ENCODE measurements at places on chromosomes 2 and 18.

GRCh38 chr2:145845207-145845894, 1325.4 kb upstream of the ZEB2 start:
- no peak for DNase-seq

GRCh38 chr2:219637842-219638185, 10.4 kb downstream of the SLC4A3 start:
- no peak for DNase-seq

DNA sequence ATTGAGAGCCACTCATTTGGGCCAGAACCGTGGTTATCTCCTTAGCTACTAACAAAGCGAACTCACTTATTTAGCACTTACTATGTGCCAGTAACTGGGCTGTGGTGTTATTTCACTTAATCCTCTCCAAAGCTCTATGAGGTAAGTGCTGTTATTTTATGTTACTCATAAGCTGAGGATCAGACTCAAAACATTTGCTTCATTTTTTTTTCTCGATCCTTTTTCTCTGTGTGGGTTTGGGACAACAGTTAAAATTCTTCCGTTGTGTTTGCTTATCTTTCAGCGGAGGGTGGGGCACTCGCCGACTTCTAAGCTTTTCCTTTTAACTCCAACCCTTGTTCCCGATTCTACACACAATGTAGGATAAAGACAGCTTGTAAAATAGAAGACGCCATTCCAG, 52.8 kb downstream of the TMEM178A start:
- DNase-seq: no peak

GRCh38 chr18:59617468-59617932, 79.7 kb downstream of the CCBE1 start:
- no peak for DNase-seq

GRCh38 chr2:85981579-85982247, 92.9 kb upstream of the ST3GAL5 start:
- DNase-seq: no peak

GRCh38 chr2:144194326-144195071, 325.4 kb downstream of the ZEB2 start:
- DNase-seq: no peak

DNA sequence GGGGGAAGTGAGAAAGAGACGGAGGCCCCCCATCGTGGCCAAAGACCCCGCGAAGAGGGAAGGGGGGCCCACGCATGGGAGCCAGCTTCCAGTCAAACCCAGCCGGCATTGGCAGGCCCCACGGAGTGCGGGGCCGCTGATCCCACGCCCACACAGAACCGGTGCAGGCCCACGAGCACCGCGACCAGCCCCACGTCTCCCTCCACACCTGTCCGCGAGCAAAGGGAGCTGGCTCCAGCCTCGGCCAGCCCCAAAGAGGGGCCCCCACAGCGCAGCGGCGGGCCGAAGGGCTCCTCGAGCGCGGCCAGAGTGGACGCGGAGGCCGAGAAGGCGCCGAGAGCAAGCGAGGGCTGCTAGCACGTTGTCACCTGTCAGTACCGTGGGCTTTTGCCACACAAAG, 125.0 kb upstream of the TWIST2 start:
- no peak for DNase-seq

DNA sequence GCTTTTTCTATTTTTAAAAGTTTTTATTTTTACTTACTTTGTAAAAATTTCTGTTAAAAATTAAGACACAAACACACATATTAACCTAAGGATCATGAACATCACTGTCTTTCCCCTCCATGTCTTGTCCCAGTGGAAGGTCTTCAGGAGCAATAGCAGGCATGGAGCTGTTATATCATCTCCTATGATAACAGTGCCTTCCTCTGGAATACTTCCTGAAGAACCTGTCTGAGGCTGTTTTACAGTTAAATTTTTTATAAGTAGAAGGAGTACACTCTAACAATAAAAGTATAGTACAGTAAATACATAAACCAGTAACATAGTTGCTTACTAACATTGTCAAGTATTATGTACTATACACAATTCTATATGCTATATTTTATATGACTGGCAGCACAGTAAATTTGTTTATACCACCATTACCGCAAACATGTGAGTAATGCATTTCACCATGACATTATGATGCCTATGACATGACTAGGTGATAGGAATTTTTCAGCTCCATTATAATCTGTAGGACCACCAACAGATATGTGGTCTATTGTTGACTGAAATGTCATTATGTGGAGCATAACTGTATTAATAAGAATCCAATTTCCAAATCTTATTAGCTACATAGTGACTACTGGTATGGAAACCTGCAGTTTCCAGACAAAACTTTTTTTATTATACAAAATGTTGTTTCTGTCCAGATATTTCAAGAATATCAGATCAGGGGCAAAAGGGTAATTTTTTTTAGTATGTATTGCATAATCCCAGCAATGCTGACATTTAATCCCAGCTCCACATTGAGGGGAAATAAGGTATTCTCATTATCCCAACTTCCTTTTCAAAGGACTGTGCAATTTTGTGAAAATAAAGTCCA, 337.2 kb upstream of the SLC39A10 start:
- DNase-seq: no peak

DNA sequence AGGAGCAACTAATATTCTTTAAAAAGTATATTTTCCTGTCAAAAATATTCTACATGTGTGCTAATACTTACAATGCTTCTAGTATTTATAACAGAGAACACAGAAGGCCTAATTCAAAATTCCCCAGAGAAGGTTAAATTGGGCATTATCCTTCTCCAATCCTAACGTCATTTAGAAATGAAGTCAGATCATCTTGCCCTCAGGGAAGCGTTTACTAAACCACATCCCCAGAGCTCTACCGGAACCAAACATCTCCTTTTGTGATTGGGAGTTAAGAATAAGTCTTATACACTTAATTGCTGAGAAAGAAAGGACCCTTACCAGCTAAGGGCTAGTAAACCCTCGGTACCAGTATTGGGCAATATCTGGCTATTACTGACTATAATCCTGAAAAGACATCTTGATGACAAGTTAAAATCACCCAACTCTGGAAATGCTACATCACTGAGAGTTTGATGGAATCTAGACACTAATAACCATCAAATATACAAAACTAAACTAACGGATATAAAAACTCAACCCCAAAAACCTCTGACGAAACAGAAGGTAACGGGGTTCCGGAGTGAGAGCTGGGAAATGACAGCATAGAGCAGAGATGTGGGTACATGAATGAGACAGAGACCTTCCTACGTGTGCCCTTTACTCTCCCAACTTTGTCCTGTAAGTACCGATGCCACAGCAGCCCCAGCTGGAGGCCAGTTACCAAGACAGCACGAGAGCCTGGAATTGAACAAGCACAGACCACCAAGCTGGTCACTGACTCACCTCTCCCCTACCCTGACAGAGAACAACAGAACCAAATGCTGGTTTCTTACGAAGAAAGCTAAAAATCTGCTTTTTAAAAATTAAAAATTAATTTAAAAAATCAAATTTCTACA, 35.0 kb downstream of the WDSUB1 start:
- no peak for DNase-seq

- DNase-seq: no peak
These were observed 22.8 kb upstream of the ASB18 start for GRCh38 chr2:236286873-236287545.

DNA sequence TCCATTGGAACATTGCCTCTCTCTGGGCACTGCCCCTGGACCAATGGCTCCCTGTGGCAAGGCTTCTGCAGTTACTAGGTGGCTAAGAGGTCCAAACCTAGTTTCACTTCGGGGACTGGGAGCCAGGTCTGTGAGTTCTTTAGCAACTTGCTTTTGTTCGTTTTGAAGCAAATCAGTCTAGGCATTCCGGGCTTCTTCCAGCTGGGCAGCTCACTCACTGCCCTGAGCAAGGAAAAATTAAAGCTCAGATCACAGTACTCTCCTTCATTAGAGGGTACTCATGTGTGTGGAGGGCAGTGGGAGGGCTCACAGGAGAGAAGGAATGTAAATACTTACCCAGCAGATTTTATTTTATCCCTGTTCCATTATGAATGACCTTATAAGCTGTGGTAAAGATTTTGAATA, 80.3 kb downstream of the SPP2 start:
- DNase-seq: no peak

DNA sequence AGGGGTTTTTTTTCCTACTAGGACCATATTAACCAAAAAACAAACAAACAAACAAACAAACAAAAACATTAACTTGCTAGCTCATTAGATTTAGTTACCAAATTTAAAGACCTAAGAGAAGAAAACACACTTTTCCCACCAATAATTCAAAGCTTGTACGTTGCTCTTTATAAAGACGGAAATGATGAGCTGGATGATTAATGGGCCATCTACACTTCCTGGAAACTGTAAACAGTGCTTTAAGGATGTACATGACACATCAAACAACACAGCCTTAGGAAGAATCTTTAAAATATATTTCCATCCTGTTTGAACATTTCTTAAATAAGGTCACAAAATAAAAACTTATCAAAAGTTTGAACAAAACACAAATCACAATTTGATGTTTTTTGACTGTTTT, 982 bp downstream of the BMP10 start:
- DNase-seq: no peak

DNA sequence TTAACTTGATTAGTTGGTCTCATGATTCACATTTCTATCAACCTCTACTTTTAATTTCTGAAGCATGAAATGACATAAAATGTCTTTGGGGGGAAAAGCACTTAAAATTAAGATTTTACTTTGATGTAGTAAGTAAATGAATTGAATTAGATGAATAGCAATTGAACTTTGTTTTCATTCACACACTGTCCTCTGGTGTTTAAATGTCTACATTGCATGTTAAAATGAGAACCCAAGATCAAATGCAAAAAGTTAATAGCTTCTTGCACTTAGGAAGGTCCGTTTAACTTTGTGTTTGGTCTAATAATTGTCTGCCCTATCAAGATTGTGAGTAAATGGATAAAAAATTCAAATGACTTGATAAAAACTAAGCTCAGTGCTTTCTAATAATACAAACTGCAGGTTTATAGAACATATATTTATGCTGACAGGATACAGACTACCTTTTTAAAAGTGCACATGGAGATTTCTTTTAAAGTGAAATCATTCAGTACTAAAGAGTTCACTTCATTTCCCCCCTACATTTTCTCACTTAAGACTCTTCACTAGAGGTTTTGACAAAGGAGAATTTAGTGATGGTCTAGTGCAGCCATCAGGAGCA, 156.2 kb upstream of the NABP1 start:
- no peak for DNase-seq
